ENCODE measurements at places on chromosomes 4 and X. TPM values are rescaled to one million over a fixed set of nuclear protein-coding genes. Genes with fewer than 3 reads are reported as not detected.
A peak's percentile ranks its signal among the peaks of the same experiment; 100 is the strongest.

DNA sequence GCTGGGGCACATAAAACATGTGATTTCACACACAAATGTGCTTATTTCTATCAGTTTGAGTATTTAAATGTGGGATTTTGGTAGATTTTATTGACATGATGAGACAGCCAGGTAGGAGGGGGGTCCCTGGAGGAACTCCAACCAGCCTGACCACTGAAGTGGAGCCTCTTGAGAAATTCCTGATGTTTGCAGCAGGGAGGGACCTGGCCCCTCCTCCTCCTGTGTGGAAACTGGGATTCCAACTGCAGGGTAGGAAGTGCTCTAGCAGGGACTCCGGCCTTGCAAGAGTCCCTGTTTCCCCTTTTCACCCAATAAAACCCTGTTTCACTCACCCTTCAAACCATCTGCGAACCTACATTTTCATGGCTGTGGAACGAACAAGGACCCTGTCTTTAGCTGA is 2224.0 kb upstream of the AGA start:
- DNase-seq = no peak

DNA sequence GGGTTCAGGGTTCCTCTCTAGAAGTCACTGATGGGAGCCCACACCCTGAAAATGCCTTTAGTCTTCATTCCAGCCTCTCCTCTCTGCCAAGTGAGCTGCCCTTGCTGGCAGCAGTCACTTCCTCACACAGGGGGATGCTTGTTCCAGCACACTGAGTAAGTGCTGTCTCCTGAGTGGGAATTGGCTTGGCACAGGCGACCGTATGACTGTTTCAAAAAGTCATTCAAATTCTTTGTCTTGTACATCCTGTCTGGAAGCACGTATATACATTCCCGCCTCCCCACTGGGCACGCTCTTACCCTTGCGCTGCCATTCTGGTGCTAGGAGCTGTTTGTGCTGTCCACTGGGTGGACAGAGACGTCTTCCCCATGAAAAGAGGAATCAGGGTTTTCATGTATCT is 40.2 kb upstream of the CD99 start:
- no peak for DNase-seq

- DNase-seq = no peak
These were observed 4.5 kb upstream of the CXCR3 start for GRCh38 chrX:71622576-71623450.

The GAGE13 gene
- total RNA-seq = not detected

- no peak for DNase-seq
These were observed 10.4 kb downstream of the CXCL8 start for GRCh38 chr4:73750730-73751129.

DNA sequence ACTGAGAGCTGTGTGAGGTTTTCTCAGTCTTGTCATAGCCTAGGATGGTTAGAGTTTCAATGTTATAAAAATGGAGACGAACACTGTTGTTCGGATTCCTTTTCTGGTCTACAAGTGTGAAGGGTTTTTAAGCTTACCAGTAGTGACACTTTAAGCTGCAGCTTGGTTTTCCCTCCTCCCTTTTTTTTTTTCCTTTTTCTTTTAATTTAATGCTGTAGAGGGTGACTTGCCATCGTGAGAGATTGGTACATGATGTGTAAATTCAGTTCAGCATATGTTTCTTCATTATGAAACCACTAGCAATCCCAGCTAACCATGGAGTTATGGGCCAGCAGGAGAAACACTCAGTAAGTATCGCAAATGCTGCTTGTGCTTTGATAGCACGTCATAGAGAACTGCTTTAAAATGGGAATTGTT is 165.0 kb downstream of the RAPGEF2 start:
- no peak for DNase-seq

DNA sequence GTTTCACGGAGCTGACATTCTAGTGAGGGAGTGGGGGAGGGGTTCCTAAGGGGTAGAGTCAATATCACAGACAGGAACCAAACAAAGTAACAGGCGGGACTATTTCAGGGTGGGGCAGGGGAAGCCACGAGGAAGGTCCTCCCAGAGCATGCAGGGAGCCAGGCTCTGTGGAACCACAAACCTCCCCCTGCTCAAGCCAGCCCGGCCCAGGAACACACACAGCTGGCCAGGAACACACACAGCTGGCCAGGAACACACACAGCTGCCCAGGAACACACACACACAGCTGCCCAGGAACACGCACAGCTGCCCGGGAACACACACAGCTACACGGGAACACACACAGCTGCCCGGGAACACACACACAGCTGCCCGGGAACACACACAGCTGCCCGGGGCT is 24.8 kb downstream of the EVC2 start:
- no peak for DNase-seq

DNA sequence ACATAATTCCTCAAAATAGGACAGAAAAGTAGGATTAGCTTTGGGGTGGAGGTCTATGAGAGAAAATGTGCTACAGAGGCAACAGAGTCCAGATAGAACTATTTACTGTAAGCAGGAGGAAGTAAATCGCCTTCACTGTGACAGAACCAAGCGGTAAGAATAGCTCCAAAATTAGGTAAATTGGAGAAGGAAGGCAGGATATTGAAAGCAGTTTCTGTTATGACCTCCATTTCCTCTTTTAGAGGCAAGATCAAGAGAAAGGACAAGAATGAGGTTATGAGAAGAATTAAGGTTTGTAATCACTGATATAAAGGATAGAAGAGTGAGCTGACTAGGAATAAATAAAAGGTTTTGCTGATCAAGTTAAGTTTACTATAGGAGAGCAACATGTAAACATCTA is 44.1 kb upstream of the NEUROG2 start:
- DNase-seq = no peak

GRCh38 chr4:22299678-22300077 is 216.2 kb downstream of the ADGRA3 start:
- DNase-seq = no peak

DNA sequence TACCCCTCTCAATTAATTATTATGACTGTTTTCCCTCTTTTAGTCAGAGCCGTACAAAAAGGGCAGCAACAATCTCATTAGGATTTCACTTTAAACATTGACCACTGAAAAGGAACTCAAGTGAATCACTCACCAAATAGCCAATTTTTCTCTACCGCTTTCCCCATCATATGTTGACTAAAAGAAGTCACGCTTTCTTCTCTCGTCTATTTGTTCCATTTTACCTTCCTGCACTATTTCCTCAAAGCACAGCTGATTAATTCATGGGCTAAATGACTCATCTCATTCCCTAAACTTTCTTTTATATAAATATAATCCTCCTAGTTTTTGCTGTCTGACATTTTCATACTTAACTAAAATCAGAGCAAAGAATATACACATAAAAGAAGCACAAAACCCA is 8.2 kb downstream of the MID1 start:
- no peak for DNase-seq

- no peak for DNase-seq
These were observed 168.6 kb downstream of the COX18 start for GRCh38 chr4:72900952-72901351.

- no peak for DNase-seq
These were observed 31.4 kb upstream of the FAM241A start for GRCh38 chr4:112113864-112114263.

DNA sequence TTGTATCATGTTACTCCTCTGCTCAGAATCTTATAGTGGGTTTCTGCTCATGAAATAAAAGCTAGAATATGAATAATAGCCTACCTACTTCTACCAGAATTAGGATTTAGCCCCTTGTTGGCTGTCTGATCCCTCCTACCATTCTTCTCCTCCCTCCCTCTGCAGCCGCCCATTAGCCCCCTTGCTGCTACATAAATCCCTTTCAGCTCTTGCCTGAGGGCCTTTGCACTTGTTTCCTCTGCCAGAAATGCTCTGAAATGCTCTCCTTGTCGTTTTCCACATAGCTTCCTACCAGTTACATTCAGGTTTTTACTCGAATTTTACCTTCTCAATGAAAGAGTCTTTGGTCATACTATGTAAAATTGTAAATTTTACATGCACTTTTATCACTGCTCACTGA is 159.2 kb downstream of the ADGRL3 start:
- DNase-seq = no peak

DNA sequence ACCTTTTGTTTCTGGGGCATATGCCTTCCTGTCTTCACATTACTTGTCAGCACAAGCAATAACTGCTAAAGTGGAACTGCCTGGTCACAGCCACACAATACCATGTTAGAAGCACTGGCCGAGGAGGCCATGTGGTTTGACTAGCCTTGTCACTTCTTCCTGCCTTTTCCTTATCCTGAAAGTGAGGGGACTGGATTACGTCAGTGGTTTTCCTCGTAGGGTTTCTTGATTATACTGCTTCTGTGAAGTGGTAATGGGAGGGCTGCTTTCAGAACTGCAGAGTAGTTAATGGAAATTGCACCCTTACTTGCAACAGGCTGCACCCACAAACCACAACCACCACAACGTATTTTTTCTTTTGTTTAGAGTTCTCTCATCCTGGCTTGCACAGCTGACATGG is 26.6 kb downstream of the ZRSR2 start:
- DNase-seq = no peak

The NAA11 gene
- not detected for total RNA-seq

The CTAG2 gene
- not detected for total RNA-seq

DNA sequence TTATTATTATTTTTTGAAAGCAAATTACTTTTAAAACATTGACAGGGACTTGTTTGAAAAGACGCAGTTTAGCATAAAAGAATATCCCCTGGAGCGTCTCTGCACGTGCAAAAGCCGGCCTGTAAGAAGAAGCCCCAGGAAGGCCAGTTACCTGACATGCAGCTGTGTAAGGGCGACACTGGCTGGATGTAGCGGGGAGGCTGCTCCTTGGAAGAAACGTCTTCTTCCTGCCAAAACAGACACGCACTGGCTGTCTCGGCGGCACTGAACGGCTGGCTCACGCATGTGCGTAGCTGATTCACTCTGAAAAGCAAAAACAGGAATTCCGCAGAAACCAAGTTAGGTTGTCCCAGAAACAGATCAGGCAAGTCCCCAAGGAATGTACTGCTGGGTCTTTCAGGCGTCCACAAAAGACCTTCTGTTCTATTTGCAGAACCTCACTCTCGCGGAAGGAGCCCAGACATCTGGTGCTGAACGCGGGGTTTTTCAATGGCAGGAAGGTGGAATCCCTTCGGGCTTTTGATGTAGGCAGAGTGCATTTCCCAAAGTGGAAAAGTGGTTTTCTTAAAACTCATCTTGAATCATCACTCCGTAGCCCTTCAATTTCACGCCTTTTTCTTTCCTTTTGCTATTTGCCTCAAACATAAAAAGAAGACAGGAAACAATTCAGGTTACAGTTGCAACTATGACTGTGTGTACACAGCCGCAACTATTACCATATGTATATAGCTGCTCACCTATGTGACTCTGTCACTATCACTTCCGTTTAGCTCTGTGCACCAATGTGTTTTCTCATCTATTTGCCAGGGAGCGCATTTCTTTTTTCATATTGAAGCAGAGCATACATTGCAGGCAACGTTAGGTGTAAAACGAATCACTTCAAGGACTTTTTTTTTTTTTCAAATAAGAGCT is 38.1 kb upstream of the ARSH start:
- DNase-seq = peak; percentile 23

DNA sequence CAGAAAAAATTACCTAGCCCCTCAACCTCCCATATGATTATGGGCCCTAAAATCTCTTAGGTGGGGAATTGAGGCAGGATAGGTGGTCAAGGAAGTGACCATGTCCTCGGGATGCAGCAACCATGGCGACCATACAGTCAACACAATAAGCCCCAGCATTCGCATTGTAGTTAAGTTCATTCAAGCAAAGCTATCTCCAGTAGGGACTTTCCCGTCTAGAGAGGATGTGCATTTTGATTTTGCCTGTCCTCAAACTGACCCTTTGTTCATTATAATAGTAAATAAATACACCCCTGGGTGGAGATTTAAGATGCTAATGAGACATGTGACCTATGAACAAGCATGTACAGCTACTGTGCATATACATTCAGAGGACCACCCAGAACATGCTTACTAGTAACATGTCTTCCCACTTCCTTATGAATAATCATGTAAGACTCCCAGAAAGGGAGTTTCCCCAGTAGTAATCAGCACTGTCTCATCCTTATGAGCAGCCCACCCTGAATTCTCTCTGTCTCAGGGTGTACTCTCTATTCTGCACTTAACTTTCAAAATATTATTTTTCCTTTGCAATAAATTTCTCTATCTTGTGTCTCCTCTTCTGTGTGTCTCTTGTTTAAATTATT is 74.3 kb downstream of the NUDT11 start:
- no peak for DNase-seq

DNA sequence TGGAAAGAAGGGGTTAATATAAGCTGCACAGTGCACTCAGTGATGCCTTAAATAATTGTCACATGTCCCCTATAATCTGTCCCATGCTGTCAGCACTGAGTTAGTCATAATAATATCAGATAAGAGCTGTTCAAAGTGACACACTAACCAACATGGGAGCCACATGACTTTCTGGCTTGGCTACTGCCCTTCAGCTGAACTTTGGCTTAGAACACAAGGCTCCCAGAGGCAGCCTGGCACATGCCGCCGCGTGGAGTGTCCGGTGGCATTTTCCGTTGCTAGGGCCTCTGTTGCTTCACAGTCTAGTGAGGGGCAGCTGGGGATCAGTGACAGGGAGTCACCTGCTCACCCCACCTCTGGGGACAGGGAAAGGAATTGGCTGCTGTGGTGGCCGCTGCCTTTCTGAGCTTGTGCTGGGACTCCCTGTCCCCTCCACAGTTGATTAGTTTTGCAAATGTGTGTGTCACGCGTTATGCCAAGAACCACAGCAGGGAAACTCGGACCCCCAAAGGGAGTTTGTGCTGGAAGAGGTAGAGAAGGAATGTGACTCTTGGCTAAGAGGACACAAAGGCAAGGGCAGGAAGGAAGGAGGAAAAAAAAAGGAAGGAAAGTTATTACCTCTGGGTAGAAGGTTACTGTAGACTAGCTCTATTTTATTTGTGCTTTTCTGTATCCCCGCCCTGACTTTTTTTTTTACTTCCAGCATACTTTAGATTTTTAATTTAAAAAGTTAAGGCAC is 41.1 kb upstream of the PPARGC1A start:
- DNase-seq = peak; percentile 69

GRCh38 chr4:73763877-73764276 is 23.5 kb downstream of the CXCL8 start:
- no peak for DNase-seq

The CNGA1 gene
- 0.91 TPM for total RNA-seq

The COX7B gene
- total RNA-seq = 212 TPM

DNA sequence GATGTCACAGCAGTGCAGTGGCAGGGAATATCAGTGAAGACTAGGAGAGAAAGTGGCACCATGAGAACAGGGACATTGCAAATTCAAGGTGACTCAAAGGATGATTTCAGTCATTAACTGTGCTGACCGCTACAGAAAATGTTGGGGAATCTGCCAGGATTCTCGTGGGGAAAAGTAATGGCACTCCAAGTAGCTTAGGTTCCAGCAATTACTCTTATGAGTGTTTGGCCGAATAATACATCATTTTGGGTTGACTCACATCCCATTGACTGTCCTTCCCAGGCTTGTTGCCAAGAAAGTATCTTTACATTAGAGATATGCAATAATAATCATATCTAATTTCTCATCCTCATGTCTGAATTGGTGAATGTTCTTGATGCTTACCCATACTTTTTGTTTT is 1411.1 kb upstream of the PCDH7 start:
- DNase-seq = no peak

All from upper lobe of left lung (tissue), 6 donors.